ENCODE measurements at places on chromosomes 5 and 9.
A peak's percentile ranks its signal among the peaks of the same experiment; 100 is the strongest.

GRCh38 chr5:13640270-13640669 lies 304.2 kb downstream of the DNAH5 start:
- no peak for DNase-seq

DNA sequence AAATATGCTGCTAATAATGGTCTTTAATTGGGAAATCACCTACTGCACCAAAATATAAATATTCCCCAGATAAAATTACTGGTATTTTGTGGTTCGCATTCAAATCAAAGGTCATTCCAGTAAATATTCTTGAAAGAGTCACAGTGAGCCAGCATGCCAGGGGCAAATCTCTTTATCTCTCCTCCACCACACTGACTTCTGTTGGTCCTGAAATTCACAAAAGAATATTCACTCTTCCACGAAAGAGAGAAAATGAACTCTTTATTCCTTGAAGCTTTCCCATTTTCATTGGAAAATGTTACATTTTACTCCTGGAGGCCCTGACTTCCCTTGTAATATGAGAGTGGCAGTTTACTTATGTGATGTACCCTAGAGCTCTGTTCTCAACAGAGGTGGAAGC lies 39.7 kb downstream of the ZNF366 start:
- no peak for DNase-seq

DNA sequence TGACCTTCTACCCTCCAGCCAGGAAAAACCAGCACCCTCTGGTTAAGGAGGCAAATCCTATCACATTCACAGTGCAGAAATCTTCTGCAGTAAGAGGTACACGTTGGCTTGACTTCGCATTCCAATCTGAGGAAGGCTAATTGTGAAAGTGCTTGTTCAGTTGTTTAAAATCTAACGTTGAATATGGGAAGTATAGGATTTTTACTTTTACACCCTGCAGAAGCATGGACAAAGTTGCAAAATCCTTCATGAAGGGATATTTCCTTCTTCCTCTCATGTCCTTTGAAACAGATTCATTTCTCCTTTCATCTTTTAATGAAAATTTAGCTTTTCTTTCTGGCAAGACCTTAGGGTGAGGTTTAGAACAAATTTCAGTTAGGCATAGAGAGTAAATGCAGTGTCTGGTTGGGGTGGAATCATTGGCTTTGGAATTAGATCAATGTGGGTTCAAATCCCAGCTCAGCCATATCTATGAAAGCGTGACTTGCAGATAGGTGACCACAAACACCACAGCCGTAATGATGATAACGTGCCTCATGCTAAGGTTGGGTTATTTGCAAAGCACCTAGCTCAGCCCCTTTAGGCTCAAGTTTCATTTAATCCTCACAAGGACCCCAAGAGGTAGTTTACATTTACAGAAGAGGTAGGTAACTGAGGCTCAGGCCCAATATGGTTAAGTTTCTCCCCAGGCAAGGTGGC lies 42.2 kb upstream of the C5orf58 start:
- DNase-seq: no peak

GRCh38 chr9:110282739-110283081 lies 26.4 kb upstream of the TXN start:
- no peak for DNase-seq

DNA sequence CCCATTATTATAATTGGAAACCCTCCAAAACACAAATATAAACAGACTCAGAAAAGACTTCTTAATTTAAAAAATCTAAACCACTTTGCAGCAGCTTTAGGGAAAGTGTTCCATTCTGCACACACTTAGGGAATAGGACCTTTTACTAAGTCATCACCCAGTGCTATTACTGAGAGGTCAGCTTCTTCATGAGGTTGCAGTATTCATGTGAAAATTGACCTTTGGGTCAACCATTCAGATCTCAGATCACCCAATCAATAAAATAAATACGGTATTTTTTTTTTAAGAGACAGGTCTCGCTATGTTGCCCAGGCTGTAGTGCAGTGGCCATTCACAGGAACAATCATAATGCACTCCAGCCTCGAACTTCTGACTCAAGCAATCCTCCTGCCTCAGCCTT lies 21.8 kb downstream of the NR6A1 start:
- no peak for DNase-seq

GRCh38 chr5:1086871-1087270 lies 25.0 kb downstream of the SLC12A7 start:
- DNase-seq: no peak

- DNase-seq: no peak
Measured at GRCh38 chr5:124713595-124713994, 32.8 kb downstream of the ZNF608 start.

GRCh38 chr5:151097061-151097460 lies 16.2 kb upstream of the TNIP1 start:
- no peak for DNase-seq

DNA sequence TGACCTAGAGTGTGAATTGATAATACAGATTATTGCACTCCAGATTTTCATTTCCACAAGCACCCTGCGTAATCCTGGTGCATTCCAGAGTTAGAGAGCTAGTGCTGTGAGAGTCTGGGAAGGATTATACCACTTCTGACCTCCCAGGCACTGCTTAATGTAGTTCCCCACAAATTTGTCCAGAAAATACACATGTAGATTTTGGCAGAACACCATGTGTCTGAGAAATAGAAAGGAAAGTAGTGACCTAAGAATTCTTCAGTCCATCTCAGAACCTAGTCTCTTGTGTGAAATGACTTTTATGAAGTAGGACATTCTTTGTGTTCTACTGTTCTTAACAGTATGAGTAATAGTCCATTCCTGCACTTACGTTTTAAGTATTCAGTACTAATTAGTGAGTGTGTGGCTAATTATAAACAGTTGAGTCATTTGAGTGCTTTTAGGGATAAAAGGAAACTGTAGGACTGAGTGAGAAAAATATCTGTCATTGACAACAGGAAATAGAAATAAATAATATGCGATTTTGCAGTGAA lies 27.8 kb upstream of the PTPDC1 start:
- no peak for DNase-seq

DNA sequence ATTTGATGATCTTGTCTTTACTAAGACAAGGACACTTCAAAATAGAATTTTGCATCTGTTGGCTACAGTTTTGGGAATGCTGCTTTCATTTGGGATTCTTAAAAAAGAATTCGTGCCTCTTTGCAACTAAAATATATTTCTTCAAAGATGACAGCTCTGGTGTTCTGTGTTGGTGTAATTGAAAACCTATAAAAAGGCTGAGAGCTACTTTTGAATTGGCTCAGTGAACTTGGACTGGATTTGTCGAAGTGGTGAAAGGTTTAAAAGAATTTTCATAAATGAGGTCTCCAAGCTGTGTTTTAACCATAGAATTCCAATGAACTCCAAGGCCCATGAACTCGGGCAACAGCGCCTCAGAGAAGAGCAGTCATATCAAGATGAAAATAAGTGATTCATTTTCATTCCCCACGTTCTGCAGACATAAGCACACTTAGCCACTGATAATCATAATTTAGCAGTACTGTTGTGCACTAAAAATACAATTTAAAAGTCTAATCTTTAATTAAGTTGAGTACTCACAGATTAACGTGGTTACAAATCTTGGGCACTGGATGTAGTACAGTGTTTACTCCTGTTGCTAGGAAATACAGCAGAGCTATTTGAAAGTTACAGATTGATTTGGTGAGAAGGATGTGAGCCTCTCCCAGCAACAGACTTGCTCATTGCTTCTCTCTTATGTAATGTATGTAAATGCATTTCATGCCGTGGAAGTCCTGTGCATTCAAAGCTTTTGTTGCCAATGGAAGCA lies 10.9 kb downstream of the SNCAIP start:
- DNase-seq: no peak

DNA sequence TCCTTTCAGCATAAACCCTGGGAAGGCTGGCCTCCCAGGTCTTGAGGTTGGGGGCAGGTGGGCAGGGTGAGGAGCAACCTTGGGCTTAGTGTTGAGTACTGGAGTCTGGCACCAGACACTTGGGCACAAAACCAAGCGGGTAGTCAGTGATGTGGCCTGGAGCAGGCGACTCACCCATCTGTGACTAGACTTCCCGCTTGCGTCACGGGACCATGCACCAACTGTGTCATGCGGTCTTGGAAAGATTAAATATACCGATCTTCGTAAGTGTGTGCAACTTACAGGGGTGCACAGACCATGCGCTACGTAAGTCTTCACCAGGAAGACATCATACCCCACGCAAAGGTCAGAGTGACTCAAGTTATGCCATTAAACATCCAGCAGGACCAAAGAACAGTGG lies 304.4 kb upstream of the IRX4 start:
- DNase-seq: peak; percentile 5

DNA sequence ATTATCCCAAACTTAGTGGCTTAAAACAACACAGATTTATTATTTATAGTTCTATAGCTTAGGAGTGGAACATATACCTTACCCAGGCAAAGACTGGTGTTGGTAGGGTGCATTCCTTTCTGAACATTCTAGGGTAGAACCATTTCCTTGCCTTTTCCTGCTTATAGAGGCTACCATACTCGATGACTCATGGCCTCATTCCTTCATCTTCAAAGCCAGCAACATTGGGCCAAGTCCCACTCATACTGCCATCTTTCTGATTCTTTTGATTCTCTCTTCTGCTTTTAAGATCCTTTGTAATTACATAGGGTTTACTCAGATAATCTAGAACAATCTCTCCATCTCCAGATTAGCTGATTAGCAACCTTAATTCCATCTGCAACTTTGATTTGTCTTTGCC lies 452.7 kb upstream of the KLF4 start:
- no peak for DNase-seq

- no peak for DNase-seq
Measured at GRCh38 chr5:106634375-106634774, 1036.4 kb downstream of the EFNA5 start.

- DNase-seq: no peak
Measured at GRCh38 chr5:116371431-116371830, 203.2 kb downstream of the SEMA6A start.

- DNase-seq: no peak
Measured at GRCh38 chr9:134853893-134854292, 26.7 kb upstream of the FCN2 start.

DNA sequence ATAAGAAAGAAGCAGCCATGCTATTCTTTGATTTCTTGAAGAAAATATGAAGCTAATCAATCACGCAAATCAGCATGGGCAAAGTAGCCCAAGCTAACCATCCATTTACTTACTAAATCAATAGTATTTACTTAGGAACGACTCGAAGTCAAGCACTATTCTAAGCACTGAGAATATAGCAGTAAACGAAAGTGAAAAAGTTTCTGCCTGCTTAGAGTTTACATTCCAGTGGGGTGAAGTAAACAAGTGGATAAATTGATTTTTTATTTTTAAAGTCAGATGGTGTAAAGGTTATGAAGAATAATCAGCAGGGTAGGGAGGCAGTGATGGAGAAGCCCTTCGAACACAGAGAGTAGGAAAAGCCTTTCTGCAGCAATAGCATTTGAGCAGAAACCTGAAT lies 5.5 kb downstream of the TSTD2 start:
- no peak for DNase-seq

DNA sequence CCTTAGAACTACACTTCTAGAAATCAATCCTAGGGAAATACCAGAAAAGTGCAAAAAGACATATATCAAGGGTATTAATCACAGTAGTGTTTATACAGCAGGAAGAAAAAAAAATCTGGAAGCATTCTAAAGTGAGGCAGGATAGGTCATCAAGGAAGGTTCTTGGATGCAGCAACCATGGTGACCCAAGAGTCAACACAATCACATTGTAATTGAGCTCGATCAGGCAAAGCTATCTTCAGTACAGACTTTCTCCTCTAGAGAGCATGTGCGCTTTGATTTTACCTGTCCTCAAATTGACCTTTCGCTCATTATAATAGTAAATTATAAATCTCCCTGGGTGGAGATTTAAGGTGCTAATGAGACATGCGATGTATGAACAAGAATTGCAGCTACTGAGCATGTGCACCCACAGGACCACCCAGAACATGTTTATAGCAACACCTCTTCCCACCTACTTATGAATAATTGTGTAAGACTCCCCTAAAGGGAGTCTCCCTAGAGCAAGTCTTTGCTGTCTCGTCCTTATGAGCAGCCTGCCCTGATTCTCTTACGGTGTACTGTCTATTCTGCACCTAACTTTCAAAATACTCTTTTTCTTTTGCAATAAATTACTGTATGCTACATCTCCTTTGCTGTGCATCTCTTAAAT lies 297.7 kb downstream of the ATPSCKMT start:
- no peak for DNase-seq

GRCh38 chr9:37464426-37465248 lies 613 bp downstream of the ZBTB5 start:
- DNase-seq: peak; percentile 91

DNA sequence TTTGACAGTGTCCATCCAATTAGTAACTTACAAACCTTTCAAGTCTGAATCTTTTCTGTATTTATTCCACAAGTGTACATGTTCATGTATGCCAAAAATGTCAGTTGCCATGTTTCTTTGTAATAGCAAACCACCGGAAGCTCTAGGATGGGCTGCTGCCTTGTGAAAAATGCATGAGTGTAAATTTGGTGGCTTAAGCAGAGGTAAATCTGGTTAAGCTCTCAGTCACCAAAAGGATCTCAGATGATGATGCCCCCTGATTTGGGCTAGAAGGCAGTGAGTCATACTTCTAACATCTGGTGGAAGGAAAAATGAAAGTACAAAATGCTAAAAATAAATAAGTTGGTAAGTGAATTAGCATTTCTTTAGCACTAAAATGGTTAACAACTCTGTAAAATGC lies 567.5 kb downstream of the ELAVL2 start:
- DNase-seq: no peak

DNA sequence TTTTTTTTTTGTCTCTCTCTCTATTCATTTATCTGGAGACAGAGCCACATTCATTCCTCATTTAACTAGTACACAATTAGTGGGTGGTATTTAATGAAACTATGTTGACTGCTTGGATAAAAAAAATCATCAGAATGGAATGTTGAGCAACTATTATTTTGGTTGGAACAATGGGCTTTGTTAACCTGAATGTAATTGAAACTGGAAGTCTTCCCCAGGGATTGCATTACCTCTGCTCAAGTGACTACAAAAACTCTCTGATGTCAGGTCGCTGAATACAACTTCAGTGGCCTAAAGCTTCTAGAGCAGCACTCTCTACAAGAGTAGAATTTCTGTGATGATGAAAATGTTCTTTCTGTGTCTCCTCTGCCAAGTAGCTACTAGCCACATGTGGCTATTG lies 295.8 kb downstream of the DEPDC1B start:
- DNase-seq: no peak

Measured in activated CD8-positive, alpha-beta T cell treated with anti-CD3 and anti-CD28 coated beads, Interleukin-2, amount 10 ng/mL, durations not matched to agents 7 days and 5 days (primary cell).